HepG2 (cell line): ENCODE measurements at places on chromosomes 7 and 10. TPM values are rescaled to one million over a fixed set of nuclear protein-coding genes. Genes with fewer than 3 reads are reported as not detected.

DNAH11 gene
- polyA plus RNA-seq, result not detected in 2 replicates

NET1 gene
- 37.8 and 48.1 TPM in 2 replicates for polyA plus RNA-seq

FAM185A gene
- polyA plus RNA-seq, result 5.0 and 5.4 TPM in 2 replicates

MEOX2 gene
- polyA plus RNA-seq, result not detected in 2 replicates

DOCK1 gene
- 8.1 and 8.3 TPM in 2 replicates for polyA plus RNA-seq

- DNase-seq, result no peak
Observed at GRCh38 chr7:8185926-8186683, 75.9 kb downstream of the ICA1 start.

- DNase-seq, result no peak
Observed at GRCh38 chr10:18219146-18219545, 78.9 kb downstream of the CACNB2 start.

- DNase-seq, result no peak
Observed at GRCh38 chr7:143345428-143345900, 17.0 kb downstream of the FAM131B start.

DNA sequence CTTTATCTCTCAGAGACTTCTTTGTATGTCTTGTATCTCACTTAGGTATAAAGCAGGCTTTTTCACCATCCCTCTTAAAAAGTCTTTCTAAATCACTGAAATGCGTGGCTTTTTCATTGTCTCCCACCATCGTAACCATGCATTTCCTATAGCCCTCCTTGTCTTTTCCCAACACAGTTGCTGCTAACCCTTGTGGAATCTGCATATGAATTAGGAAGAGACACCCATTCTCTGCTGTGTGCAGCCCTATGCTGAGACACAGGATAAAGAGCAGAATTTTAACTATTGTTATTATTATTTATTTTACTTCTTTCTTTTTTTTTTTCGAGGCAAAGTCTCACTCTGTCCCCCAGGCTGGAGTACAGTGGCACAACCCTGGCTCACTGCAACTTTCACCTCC, 804.3 kb upstream of the COBL start:
- no peak for DNase-seq

DNA sequence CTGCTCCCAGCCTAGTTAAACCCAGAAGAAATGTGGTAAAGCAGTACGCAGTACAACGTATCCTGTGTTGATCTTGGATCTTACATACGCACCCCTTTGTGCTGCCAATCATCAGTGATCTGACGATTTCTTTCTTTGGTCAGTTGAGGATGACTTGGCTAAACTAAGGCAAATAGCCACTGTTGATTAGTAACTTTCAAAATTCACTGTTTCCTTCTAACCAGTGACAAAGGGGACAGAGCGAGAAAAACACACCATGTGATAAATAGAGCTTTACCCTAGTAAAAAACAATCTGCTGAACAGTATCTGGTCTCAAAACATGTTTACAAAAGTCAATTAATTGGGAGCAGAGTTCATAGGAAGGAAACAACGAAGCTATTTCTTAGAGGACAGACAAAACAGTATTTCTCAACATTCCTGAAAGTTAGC, 123.2 kb upstream of the RAB18 start:
- peak; percentile 20 for DNase-seq

GRCh38 chr7:142185801-142186200, 72.1 kb downstream of the PRSS58 start:
- no peak for DNase-seq

- no peak for DNase-seq
Observed at GRCh38 chr7:68256295-68256694, 1259.7 kb downstream of the TYW1 start.

DNA sequence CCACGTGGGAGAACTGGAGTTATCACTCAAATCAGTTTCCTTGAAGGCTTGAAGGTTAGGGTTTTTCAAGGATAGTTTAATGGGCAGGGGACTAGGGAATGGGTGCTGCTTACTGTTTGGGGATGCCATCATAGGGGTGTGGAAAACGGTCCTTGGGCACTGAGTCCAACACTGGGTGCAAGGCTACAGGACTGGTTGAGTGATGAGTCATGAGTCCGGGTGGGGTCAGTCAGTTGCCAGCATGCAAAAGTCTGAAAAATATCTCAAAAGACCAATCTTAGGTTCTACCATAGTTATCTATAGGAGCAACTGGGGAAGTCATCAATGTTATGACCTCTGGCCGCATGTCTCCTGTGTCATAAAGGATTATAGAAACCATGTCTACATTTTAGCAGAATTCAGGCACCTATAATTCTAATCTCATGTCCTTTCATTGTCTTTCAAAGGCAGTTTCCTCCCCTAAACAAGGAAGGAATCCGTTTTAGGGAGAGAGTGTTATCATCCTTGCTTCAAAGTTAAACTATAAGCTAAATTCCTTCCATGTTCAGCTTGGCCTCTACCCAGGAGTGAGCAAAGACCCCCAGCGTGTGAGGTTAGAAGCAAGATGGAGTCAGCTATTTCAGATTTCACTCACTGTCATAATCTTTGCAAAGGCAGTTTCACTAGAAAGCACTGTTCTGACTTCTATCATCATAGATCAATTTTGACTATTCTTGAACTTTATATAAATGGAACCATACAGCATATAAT, 94.5 kb downstream of the COL26A1 start:
- no peak for DNase-seq

- no peak for DNase-seq
Observed at GRCh38 chr7:116497708-116498107, 1.8 kb upstream of the CAV2 start.
